NCI-H774 (cell line): ENCODE measurements at places on chromosomes 2 and 18.

DNA sequence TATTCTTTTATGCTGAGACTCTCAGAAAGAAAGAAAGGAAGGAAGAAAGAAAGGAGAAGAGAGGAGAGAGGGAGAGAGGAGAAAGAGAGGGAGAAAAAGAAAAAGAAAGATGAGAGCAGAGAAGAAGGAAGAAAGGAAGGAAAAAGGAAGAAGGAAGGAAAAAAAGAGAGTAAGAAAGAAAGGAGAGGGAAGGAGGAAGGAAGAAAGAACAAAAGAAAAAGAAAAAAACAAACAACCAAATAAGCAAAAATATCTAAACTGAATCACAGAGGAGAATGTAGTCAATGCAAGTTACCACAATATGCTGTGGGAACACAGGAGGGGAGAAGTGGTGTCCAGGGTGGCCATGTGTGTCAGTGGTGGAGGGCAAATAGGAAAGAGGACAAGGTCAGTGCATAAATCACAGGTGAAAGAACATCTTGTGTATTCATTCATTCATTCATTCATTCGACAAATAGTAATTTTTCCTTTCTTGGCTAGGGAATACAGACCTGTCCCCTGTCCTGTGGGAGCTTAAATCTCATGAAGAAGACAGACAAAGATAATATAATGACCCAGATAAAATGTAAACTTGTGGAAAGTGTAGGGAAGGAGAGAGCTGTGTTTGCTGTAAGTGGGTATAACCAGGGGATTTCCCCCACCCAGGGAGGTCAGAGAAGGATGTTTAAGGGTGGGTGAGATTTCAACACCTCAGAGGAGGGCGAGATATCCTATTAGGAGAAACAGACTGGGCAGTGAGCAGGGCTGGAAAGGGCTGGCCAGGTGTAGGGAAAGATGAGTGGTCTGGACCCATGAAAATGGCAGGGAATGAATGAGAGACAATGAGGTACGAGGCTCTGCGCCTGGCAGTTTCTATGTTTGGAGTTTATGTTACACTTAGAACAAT is 50.7 kb downstream of the IL1R2 start:
- no peak for DNase-seq

- DNase-seq = no peak
Observed at GRCh38 chr2:126909781-126910180, 11.1 kb downstream of the TEX51 start.

DNA sequence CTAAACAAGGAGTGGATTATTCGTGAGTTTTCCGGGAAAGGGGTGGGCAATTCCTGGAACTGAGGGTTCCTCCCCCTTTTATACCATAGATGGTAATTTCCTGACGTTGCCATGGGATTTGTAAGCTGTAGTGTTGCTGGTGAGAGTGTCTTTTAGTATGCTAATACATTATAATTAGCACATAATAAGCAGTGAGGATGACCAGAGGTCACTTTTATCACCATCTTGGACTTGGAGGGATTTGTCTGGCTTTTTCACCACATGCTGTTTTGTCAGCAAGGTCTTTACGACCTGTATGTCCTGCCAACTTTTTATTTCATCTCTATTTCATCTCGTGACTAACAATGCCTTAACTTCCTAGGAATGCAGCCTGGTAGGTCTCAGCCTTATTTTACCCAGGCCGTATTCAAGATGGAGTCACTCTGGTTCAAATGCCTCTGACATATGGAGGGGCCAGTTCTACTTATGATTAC is 124.8 kb upstream of the B3GNT2 start:
- no peak for DNase-seq

- DNase-seq = no peak
Observed at GRCh38 chr2:160041091-160041490, 21.3 kb downstream of the PLA2R1 start.

DNA sequence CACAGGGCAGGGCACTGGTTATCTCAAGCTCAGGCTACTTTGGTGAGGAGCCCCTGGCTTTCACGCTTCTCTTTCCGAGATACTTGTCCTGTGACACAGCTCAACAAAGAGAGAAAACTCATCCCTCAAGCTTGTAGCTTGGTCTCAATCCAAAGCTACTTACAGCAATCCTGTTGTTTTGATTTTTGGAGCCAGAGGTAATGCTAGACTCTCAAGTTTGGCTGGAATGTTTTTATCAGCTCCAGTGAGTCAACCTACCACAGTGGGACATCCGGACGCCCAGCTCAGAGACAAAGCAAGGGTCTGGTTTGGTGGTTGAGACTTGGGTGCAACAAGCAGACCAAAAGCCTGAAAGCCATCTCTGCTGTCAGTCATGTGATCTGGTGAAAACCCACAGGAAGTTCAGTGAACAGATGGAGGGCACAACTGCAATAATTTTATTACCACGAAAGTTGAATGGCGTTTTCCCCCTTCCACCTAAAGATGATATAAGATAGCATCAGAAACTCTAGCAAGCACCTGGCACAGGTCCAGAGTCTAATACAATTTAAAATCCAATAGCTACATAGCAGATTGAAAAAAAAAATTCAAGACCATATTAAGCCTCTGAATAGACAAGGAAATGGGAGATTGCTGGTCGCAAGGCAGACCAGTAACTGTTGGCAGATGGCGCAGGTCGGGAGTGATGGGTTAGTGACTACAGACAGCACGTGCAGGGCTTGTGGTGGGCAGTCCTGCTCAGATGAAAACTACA is 102.3 kb upstream of the SMAD7 start:
- DNase-seq = no peak

- no peak for DNase-seq
Observed at GRCh38 chr2:214382229-214382628, 28.6 kb upstream of the VWC2L start.

DNA sequence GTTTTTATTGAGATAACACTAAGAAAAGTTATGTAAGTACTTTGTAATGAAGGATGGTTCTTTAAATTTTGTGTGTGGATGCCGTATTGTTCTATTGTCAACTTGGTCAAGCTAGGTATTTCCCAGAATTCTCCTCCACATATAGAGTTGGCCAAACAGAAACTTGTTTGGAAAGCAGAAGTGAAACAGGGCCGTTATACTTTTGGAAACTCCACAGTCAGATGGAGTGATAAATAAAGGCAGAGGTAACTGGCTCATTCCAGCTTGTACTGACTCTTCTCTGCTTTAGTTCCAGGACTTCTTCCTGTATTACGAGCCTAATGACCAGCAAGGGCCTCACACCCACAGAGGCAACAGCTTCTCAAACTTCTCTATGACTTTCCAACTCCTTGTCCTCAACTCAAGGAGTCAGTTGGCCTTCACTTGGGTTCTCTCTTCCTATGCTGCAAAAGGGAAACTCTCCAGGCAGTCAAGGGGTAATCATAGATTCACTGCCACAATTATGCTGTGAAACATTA is 16.4 kb upstream of the STARD7 start:
- DNase-seq = no peak

- DNase-seq = no peak
Observed at GRCh38 chr2:2523461-2524347, 192.6 kb upstream of the MYT1L start.

DNA sequence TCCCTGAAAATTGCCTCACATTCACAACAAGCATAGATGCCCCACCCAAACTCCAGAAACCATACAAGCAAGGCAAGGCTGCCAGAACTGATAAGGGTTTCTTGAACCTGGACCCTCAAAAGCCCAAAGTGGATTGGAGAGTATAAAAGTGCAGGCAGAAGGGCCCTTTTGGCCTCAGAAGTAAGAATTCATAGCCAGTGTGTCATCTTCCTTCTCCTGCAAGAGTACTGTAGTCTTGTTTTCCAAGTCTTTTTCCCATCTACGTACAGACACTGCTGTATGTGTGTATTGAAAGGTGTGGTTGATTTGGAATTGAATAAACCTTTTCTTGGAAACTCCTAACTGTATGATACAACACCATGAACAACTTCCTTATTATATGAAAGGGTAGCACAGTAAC is 46.8 kb downstream of the ZC3H15 start:
- no peak for DNase-seq

GRCh38 chr2:193231634-193232033 is 1036.9 kb upstream of the TMEFF2 start:
- DNase-seq = no peak

GRCh38 chr18:3262234-3263131 is 550 bp downstream of the MYL12B start:
- no peak for DNase-seq

DNA sequence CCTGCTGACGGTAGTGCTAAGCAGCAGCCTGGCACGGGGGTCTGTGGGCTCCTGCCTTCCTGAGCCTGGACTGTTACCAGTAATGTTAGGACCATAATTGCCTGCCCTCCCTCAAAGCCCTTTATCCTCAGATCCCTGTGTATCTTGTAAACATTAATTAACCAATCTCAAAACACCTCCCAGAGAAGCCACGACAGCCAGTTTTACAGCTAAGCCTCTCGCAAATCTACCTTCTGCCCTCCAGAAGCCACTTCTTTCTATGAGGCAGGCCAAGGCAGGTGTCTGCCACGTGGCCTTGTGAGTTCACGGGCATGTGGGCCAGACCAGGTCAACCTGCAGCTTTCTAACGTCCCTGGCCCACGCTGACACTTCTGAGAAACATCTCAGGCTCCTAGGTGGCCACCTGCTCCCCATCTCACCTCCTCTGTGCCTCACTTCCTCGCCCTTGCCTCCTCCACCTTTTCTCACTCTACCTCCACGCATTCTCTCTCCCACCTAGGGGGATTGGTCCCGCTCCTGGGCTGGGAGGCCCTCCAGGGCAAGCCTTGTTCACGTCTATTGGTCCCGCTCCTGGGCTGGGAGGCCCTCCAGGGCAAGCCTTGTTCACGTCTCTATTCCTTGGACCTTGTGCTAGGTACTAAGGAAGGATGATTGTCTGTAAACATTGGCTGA is 64.3 kb downstream of the EDAR start:
- no peak for DNase-seq

DNA sequence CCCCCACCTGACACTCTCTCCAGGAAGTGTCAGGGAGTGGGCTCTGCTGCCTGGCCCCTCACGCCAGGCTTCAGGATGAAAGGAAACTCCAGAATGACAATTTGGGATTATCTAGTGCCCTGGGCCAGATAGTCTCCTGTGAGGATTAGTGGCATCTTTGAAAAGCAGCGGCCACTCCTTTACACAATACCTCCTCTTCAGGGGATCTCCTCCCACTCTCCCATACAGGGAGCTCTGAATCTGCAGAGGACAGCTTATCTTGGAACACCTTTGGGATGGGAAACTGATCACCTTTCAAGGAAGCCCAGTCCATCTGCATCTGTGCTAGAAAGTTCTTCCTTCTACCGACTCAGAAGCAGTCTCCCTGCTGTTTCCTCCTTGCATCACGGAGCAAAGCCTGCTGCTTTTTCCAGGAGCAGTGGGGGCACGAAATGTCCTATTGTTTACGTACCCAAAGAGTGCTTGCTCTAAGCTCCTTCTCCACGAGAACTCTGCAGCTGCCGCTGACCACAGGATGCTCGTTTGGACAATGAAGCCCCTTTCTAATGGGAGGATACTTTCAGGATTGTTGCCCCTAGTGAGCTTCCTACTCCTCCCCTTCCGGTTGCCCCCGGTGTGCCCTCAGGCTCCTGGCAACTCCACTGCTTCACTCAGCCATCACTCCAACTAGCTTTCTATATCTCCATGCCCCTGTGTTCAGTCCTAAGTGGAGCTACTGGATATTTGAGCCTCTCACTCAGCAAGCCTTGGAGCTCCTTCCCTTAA is 31.5 kb downstream of the SIX3 start:
- no peak for DNase-seq

DNA sequence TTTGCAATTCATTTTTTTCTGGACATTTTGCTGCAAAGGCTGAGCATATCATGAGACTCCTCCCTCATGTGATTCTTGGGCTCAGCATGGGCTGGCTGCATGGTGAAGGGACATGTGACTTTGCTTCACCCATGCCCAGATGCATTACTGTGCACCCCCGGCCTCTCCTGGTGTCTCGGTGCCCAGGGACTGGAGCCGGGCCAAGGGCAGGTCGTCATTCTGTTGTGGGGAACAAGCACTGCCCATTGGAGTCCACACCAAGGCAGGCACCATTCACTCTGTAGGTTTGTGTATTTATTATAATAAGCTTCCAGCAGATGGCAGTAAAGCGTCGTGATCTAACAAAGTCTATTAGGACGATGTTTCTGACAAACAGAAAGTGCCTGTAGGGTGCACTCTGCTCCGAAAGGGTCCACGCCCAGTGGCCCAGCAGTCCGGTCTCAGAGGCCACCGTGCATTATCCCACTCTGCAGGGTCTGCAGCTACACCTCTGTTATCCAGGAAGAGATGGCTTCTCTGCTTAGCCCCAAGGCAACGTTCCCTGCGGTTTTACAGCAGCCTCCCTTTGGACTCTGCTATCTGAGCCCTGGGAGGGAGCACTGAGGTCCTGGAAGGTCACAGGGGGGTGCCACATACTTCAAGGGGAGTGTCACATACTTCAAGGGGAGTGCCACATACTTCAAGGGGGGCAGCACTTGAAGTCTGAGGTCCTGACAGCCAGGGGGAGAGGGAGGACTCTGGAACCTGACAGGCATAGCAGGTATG is 219.6 kb downstream of the TSN start:
- peak; percentile 82 for DNase-seq
